T-helper 17 cell (primary cell): ENCODE measurements at places on chromosomes 6 and 20.

GRCh38 chr20:3514012-3514642, 43.3 kb downstream of the ATRN start:
- H3K27ac ChIP-seq: no peak overlapping the region
- H3K4me3 ChIP-seq: no peak overlapping the region
- no peak for DNase-seq
- H3K27me3 ChIP-seq: no peaks in the 10 kb centered on the region
- no peaks in the 10 kb centered on the region for H3K4me1 ChIP-seq

GRCh38 chr6:42068173-42068572, 17.8 kb downstream of the TAF8 start:
- H3K4me3 ChIP-seq: no peak overlapping the region
- no peak for DNase-seq
- no peaks in the 10 kb centered on the region for H3K27me3 ChIP-seq
- no peaks in the 10 kb centered on the region for H3K4me1 ChIP-seq
- no peak overlapping the region for H3K27ac ChIP-seq

DNA sequence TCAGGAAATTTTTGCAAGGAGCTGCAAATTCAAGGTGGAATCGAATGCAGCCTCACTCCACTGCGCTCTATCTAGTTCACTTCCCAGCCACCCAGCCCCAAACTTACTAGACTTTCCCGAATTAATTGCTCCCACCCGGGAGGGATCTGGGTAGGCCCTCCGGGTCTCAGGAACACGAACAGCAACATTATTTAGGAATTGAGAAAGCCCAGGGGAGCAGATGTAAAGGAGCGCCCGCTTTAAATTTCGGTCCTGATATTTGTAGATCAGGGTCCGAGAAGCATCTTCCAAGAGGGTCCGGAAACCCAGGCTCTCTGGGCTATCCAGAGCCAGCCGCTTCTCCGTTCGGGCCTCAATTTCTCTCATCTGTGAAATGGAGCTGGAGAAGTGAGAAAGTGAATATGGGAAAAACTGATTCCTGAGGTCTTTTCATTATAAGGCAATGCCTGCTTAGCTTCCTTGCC, 490 bp upstream of the ID1 start:
- peaks cover 2% of the 10 kb centered on the region for H3K36me3 ChIP-seq
- H3K27me3 ChIP-seq: peaks cover 35% of the 10 kb centered on the region
- peak overlapping the region; percentile 96 for H3K4me3 ChIP-seq
- DNase-seq: no peak
- peaks cover 26% of the 10 kb centered on the region for H3K4me1 ChIP-seq

DNA sequence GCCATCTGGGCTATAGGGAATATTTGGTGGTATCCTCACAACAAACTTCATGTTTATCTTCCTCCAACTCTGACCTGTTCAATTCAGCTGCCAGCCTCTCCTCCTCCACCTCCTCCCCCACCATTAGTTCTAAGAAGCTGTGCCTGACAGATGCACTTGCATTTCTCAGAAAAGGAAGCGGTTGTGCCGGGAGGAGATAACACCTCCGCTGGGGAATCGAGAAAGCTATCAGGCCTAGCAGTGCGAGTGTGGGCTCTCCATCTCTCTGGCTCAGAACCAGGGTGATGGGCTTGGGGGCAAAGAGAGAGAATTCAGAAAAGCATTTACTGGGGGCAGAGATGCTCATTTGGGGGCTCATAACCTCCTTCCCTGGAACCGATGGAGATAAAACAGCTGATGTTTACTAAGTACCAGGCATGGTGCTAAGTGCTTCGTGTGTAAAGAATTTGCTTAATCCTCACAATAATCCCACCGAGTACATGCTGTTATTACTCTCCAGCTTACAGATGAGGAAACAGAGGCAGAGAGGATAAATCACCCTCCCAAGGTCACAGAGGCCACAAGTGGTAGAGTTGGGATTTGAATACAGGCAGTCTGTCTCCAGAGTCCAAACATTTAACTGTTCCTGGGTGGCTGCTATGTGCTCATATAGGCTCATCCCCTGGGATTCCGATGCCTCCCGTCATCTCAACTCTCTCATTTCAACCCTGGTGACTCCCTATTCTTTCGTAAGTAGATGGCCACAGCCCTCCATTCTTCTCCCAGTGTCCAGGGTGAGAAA, 38.3 kb downstream of the COX4I2 start:
- peak overlapping the region; percentile 97 for H3K4me3 ChIP-seq
- H3K27me3 ChIP-seq: no peaks in the 10 kb centered on the region
- peak overlapping the region; percentile 99 for H3K27ac ChIP-seq
- H3K36me3 ChIP-seq: peaks cover 8% of the 10 kb centered on the region

DNA sequence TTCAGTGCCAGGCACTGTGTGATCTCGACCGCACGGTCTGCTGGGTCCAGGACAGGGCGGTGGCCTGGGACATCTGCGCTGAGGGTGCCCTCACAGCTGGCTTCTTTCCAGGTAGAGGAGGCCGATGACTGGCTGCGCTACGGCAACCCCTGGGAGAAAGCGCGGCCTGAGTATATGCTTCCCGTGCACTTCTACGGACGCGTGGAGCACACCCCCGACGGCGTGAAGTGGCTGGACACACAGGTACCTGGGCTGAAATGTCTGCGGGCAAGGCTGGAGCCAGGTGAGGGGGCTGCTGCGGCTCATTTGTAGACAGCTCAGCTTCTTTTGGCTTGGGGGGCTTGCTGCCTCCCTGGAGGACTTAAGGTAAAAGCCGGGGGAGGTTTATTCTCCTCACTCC, 26.6 kb downstream of the PYGB start:
- no peaks in the 10 kb centered on the region for H3K27me3 ChIP-seq
- no peak overlapping the region for H3K27ac ChIP-seq
- peaks cover 3% of the 10 kb centered on the region for H3K4me1 ChIP-seq
- H3K36me3 ChIP-seq: peaks cover 3% of the 10 kb centered on the region
- DNase-seq: no peak

DNA sequence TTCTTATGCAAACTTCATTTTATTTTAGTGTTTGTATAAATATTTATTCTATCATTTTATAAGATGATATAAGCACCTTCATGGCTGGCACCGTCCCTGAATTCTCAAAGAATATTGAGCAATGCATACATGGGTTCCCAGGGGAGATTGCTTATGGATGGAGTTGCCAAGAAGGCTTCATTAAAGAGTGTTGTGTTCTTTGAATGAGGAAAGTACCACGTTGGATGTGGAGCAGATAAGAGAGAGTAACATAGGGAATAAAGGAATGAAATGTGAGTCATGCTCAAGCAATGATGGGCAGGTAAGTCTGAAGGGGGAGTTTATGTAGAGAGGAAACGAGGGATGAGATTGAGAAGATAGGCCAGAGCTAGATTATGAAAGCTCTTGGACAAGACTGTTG, 10.3 kb downstream of the DSE start:
- no peak overlapping the region for H3K27ac ChIP-seq
- peak overlapping the region; percentile 39 for H3K4me3 ChIP-seq
- DNase-seq: no peak
- peaks cover 13% of the 10 kb centered on the region for H3K4me1 ChIP-seq

DNA sequence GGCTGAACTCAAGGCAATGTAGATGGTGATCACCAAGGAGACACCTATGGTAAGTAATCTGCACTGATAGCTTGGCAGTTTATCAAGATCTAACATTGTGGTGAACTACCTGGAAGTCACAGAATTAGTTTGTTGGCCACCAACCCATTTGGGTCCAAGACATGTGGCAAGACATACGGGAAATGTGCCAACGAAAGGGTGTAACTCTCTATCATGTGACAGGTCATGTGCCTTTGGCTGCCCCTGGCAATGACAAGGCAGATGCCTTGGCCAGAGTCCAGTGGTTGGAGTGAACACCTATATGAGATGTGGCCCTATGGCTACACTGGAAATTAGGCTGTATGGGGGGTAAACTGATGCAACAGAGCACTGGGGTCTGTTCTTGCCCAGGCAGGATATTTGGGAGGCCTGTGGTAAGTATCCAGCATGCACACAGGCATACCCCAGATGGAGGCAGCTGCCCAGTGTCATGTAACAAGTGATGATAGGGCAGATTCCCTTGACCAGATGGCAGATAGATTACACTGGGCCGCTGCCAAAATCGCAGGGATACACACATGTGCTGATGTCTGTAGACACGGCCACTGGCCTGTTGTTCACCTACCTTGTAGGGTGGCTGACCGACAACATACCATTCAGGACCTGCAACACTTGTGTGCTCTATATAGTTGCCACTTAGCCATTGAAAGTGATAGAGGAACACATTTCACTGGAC, 35.5 kb upstream of the HSF2 start:
- no peak overlapping the region for H3K27ac ChIP-seq
- no peak for DNase-seq
- peaks cover 15% of the 10 kb centered on the region for H3K27me3 ChIP-seq
- H3K4me3 ChIP-seq: no peak overlapping the region

DNA sequence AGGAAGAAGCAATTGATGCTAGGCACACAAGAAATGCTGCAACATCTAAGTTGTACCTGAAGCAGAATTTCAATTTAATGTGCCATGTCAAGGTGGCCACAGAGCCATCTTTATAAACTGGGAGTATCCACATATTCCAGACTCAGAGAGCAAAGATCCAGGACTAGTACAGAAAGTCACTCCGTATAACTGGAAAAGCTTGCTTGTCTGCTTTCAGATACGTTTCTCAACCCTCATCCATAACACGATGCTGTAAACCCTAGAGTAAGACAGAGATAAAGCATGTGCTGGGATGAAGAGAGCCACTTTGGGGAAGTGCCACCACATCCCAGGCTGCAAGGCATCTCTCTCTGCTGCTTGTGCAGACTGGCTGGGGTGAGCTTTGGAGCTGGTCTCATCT, 134.7 kb downstream of the PACRG start:
- H3K27ac ChIP-seq: no peak overlapping the region
- H3K36me3 ChIP-seq: no peaks in the 10 kb centered on the region
- peaks cover 6% of the 10 kb centered on the region for H3K27me3 ChIP-seq
- H3K4me3 ChIP-seq: no peak overlapping the region
- DNase-seq: no peak

DNA sequence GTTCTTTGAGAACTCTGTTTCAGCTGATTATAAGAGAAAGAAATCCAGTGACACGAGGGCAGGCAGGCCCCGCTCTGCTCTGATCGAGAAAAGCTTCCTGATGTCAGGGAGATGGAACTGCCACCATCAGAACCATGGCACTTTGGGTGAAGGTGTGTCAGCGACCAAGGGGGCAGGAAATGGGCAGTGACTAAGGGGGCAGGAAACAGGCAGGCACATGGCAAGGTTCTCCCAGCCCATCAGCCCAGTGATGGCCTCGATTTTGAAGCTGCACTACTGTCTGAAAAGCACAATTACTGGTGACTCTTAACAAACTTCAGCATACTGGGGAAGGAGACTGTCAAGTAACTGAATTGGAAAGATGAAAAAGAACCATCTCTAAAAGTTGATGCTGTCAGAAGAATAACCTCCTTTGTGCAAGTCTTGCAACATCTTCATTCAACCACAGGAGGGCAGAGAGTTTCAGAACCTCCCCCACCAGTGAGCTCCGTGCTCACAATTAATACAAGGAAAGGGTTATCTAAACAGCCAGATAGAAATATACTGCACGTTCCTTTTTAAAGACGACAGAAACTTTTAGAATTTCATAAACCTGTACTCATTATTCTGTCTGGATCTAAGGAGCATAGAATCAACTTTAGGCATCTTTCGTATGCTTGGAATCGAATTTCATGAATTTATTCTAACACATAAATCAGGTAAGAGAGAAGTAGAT, 39.1 kb downstream of the TMX4 start:
- H3K27ac ChIP-seq: peak overlapping the region; percentile 41
- no peak overlapping the region for H3K4me3 ChIP-seq
- H3K27me3 ChIP-seq: no peaks in the 10 kb centered on the region
- peaks cover 12% of the 10 kb centered on the region for H3K4me1 ChIP-seq
- DNase-seq: no peak

DNA sequence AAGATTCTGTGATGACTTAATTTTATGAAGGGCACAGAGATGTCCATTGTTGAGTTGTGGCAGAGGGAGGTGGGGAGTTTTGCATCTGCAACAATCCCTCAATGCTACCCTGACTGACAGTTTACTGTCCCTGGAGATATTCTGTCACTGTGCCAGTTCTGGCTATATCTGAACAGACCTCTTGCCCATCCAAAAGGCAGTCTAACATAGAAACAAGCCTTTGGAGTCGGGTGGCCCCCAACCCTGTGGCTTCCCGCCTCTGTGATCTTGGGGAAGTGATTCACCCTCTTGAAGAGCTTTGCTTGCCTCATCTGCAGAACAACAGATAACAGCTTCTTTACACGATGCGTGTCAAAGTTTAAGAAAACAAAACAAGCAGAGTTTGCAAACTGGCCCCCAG, 3.8 kb upstream of the E2F1 start:
- DNase-seq: no peak
- no peak overlapping the region for H3K4me3 ChIP-seq
- H3K36me3 ChIP-seq: no peaks in the 10 kb centered on the region
- H3K4me1 ChIP-seq: peaks cover 24% of the 10 kb centered on the region
- peak overlapping the region; percentile 72 for H3K27ac ChIP-seq
- H3K27me3 ChIP-seq: no peaks in the 10 kb centered on the region

DNA sequence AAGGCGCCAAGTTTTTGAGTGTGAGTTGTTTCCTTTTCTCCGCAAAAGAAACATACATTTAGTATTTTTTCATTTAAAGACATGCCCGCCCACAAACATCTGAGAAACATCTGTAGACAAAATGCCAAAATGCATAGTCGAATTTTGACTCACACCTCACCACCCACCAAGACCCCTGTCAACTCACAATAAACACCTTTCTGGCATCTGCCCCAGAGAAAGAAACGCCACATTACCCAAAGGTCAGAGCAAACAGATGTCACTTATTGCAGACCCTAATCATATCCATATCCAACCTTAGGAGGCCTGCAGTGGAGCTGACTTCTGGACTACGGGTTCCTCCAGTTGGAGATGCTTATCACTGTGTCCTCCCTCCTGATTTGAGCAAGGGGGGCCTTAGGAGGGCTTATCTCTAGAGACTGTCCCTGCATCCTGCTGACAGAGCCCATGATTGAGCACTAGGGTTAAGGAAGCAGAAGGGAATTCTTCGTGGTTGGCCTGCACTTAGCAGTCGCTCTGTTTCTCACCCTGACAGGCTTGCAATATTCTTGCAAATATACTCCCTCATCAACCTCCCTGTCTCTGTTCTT, 90.5 kb upstream of the TBX18 start:
- H3K27ac ChIP-seq: no peak overlapping the region
- no peaks in the 10 kb centered on the region for H3K4me1 ChIP-seq
- H3K36me3 ChIP-seq: no peaks in the 10 kb centered on the region
- DNase-seq: no peak

GRCh38 chr6:39669973-39670342, 55.2 kb downstream of the KIF6 start:
- H3K36me3 ChIP-seq: no peaks in the 10 kb centered on the region
- H3K4me1 ChIP-seq: no peaks in the 10 kb centered on the region
- H3K27me3 ChIP-seq: peaks cover 10% of the 10 kb centered on the region
- H3K27ac ChIP-seq: no peak overlapping the region
- no peak for DNase-seq

- DNase-seq: no peak
- no peak overlapping the region for H3K27ac ChIP-seq
- peaks cover 23% of the 10 kb centered on the region for H3K4me1 ChIP-seq
- no peaks in the 10 kb centered on the region for H3K27me3 ChIP-seq
- no peak overlapping the region for H3K4me3 ChIP-seq
Measured at GRCh38 chr6:143525356-143525755, 13.8 kb upstream of the FUCA2 start.

- no peak for DNase-seq
- H3K27ac ChIP-seq: no peak overlapping the region
- no peaks in the 10 kb centered on the region for H3K27me3 ChIP-seq
- no peaks in the 10 kb centered on the region for H3K4me1 ChIP-seq
- no peaks in the 10 kb centered on the region for H3K36me3 ChIP-seq
- no peak overlapping the region for H3K4me3 ChIP-seq
Measured at GRCh38 chr6:146985111-146985510, 219.1 kb upstream of the STXBP5 start.
